ENCODE measurements at places on chromosomes 5 and 9.

GRCh38 chr9:22216730-22217172, 207.6 kb upstream of the CDKN2B start:
- DNase-seq, result no peak

GRCh38 chr9:88551546-88552137, 16.7 kb downstream of the NXNL2 start:
- no peak for DNase-seq

- no peak for DNase-seq
Observed at GRCh38 chr5:3734632-3735031, 139.0 kb downstream of the IRX1 start.

GRCh38 chr5:51202161-51202560, 181.1 kb upstream of the ISL1 start:
- no peak for DNase-seq

- DNase-seq, result no peak
Observed at GRCh38 chr5:71932655-71933338, 174.5 kb upstream of the MAP1B start.

- DNase-seq, result no peak
Observed at GRCh38 chr5:15634591-15635288, 134.8 kb downstream of the FBXL7 start.

DNA sequence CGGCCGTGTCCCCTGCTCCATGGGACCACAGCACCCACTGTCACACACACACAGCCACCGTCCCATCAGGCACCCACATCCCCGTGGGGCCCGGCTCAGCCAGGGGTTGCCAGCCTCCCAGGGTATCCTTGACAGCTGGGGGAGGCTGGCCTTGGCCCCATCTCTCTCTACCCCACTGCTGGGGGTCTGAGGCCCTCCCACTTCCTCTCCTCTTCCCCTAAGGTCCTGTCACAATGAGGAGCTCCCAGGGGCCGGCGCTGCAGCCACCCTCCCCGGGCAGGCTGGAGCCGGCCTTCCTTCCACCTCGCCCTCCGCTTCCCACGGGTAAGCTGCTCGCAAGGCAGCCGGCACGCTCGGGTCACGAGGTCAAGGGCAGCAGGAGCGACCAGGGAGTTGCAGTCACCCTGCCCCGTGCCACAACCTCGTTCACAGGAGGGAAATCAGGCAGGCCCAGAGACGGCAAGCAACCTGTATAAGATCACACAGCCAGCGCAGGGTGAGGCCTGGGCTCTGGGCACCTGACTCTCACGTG, 38.6 kb upstream of the NOTCH1 start:
- no peak for DNase-seq

DNA sequence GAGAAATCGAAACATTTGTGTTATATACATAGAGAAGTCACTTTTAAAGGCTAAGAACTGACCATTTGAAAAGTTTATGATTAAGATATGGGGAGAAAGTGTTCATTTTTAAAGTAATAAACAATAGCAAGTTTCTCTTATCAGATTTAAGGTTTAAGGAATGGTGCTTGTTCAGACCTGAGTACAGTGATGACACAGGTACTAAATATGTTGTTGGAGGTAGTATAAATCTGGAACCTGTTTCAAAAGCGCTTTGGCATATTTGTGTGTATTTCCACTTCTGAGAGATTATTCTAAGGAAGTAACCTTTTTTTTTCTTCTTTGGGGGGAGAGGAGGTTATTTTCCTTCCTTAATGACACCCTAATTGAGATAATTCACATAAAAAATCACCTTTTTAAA, 18.4 kb downstream of the CDC42SE2 start:
- DNase-seq, result no peak

DNA sequence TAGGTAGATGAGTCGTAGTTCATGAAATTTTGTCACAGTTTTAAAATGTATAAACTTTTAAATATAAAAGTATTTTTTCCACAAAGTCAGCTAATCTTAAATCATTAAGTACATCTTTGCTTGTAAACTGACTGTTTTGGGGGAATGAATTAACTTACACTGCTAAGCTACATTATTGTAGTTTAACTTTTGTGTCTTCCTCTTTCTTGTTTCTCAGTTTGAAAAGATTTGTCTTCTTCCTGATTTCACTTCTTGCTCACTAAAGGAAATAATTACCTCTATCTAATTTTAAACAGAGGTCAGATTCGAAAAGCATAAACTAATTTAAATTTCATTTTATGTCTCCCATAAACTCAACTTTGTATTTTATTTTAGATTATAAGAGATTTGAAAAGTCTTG, 5.7 kb downstream of the NIPSNAP3B start:
- no peak for DNase-seq

DNA sequence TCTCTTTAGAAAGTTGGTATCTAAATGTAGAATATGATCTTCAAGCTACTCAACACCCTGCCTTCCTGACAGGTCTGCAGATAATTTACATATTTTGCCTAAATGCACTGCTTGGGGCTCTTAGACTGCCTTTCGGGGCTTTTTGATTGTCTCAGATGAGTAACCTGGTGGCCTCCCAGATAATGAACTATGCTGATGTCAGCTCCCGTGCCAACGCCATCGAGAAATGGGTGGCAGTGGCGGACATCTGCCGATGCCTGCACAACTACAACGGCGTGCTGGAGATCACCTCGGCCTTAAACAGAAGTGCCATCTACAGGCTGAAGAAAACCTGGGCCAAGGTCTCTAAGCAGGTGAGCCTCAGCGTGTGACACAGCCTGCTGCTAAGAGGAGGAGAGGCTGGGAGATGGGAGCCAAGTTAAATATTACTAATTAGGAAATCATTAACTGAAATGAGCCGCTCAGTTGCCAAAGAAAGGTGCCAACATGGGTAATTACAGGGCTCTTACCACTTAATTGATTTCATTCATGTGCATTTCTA, 20.8 kb upstream of the CKMT2 start:
- DNase-seq, result no peak

GRCh38 chr9:100428871-100429654, 2.1 kb downstream of the MSANTD3 start:
- no peak for DNase-seq

GRCh38 chr5:75659791-75660450, 48.7 kb downstream of the ANKDD1B start:
- no peak for DNase-seq

DNA sequence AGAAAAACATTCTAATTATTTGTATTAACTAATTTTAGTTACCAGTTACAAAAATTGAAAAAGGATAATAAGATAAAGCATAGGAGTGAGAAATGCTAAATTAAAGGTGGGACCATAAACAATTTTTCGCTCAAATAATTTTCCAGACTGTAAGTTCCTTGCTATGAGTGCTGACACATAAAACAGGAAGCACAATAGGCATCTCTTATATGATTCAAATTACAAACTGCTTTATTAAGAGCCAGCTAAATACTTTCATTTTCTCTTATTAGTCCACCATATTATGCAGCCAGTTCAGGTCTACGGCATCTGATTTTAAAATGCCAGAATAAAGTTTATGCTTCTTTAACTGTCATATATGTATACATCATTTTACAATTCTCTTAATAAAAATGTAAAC, 4.4 kb downstream of the RC3H2 start:
- no peak for DNase-seq

GRCh38 chr9:132163457-132163875, 1.6 kb downstream of the NTNG2 start:
- peak; percentile 63 for DNase-seq

DNA sequence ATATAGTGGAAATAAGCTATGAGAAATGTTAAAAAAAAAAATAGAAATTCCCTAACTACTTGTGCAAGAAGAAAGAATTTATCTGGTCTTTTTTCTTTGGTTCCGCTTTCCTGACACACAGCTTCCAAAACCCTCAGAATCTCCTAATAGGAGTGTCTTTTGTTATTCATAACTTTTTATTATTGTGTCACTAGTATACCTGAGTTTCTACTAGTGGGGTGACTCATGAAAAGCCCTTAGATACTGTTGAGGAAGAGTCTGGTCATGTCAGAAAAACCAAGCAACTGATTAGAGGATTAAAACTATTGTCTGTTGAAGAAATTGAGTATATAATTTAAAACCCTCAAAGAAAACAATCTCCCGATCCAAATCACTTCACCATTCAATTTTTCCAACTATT, 152.8 kb upstream of the IFNE start:
- DNase-seq, result no peak

- DNase-seq, result no peak
Observed at GRCh38 chr5:775961-776861, 8.3 kb downstream of the ZDHHC11B start.

GRCh38 chr9:96618209-96619123, 1.2 kb downstream of the CDC14B start:
- peak; percentile 64 for DNase-seq

DNA sequence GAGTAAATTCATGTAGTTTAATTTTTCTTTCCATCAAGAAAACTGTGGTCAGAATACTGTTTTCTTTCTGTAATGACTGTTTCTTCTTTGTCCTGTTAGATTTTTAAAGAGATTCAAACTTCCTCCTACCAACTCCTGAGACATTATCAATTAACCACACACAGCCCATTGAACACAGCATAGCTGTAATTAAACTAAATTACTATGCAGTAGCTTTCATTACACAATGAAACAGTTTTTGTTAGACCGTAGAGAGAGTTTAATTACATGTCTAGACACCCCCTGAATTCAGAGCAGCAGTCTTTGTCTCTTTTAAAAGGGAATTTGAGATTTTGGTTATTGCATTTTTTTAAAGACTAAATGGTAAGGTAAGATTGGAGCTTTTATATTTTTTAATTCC, 77.5 kb downstream of the STARD4 start:
- no peak for DNase-seq

DNA sequence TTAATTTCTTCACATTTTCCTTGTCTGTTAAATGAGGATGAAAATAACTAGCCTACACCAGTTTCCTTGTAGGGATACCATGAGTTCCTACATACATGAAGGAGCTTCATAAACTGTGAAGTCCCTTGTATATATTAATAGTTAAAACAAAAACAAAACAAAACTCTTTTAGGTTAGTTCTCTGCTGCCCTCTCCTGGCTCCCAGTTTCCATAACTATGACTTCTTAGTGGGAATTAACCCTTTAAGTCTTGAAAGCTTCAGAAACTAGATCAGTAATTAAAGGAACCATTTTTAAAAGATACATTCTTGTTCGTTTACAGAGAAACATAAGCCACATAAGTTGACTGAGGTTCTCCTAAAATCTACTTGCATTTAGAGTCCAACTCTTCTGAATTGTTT, 500.0 kb upstream of the C9orf72 start:
- DNase-seq, result no peak

DNA sequence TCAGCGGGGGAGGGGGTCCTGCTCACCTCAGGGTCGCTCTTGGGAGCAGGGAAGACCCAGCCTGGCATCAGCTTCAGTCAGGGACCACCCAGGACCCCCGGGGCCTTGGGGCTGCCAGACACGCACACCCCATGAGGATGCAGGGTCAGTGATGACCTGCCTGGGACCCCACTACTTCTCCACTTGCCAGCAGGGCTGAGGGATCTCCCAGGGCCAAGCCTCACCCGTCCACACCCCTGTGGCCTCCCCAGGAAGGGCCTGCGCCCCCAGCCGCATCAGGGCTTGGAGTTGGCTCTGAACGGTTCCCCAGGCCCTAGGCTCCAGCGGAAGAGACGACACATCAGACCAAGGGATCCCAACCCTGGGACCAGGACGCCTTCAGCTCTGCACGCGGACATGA, 33.7 kb downstream of the SLC12A7 start:
- no peak for DNase-seq

DNA sequence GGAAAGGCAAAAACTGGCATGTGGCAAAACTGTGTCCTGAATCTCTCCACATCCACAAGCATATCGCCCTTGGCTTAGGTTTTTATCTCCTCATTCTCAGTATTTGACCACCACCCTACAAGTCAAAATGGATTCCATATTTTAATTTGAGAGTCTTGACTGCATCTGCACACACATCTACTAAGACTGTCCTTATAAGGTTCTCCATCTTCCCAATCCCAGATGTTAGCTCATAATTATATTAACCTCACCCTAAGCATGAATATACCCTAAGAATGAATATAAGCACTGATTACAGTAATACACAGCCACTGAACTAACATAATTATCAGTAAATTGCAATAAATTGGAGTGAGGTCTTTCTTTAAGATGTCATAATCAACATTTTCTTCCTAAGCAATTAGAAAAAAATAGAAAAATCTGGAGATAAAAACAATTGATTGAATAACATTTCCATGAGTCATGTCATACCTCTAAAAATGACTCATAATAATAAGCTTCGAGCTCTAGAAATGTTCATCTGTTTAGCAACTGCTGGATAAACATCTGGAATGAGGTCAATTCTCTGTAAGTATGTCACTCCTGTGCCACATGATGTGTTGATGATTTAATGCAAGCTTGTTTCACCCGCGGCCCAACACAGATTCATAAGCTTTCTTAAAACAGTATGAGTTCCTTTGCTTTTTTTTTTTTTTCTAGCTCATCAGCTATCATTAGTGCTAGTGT, 39.9 kb upstream of the PAM start:
- no peak for DNase-seq

GRCh38 chr9:136961279-136962065, 9.4 kb downstream of the LCN12 start:
- DNase-seq, result no peak

GRCh38 chr5:65481635-65482295, at the start of gene ADAMTS6:
Gene ADAMTS6, minus strand, starts transcription at chr5:65481920. Its CDS starts 8,247 bp downstream, at chr5:65473673.
- peak; percentile 86 for DNase-seq

- no peak for DNase-seq
Observed at GRCh38 chr9:116423149-116423548, 264.0 kb upstream of the TRIM32 start.

GRCh38 chr5:67702008-67702407, 505.4 kb upstream of the CD180 start:
- DNase-seq, result no peak

DNA sequence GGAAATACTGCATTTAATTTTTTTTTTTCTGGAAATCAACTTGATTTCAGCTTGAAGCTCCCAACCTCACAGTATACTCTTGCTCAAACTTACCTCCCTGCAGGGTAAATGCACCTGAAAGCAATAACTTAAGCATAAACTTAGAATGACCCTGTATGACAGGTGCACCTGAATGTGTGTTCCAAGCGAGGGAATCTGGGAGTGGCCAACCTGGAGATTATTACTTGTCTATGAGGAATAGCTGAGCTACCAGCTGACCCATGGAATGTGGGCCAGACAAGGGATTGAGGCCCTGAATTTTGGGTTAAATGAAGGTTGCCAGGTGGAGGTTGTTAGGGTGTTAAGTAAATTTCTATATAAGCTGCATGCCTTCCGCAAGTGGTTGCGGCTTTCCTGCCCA, 140.6 kb downstream of the OSTF1 start:
- no peak for DNase-seq

- no peak for DNase-seq
Observed at GRCh38 chr5:168737066-168737465, 157.9 kb upstream of the PANK3 start.

- DNase-seq, result no peak
Observed at GRCh38 chr9:120965344-120966012, 38.9 kb upstream of the TRAF1 start.

GRCh38 chr5:145293716-145294115, 541.4 kb downstream of the PRELID2 start:
- DNase-seq, result no peak

DNA sequence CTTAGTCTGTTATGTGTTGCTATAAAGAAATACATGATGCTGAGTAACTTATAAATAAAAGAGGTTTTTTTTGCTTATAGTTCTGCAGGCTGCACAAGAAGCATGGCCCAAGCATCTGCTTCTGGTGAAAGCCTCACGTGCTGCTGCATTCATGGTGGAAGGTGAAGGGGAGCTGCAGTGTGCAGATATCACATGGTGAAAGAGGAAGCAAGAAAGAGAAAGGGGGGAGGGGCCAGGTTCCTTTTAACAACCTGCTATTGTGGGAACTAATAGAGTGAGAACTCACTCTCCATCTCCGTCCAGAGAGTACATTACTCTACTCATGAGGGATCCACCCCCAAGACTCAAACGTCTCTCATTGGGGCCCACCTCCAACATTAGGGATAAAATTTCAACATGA, 12.5 kb upstream of the PARP8 start:
- DNase-seq, result no peak
